Fibroblast of villous mesenchyme (primary cell): ENCODE measurements at places on chromosomes 3 and 15. TPM values are rescaled to one million over a fixed set of nuclear protein-coding genes. Genes with fewer than 3 reads are reported as not detected.

DNAH12 gene
- under 0.01 TPM in 2 replicates for total RNA-seq

STAC gene
- 0.32 and 0.43 TPM in 2 replicates for total RNA-seq

USP3 gene
- total RNA-seq: 29.3 and 34.1 TPM in 2 replicates

CHRD gene
- total RNA-seq: 1.7 and 3.5 TPM in 2 replicates

GRCh38 chr3:128095222-128095703 is 28.3 kb downstream of the RUVBL1 start:
- DNase-seq: peak; percentile 86

- DNase-seq: no peak
These were observed 300.2 kb upstream of the SLCO3A1 start for GRCh38 chr15:91553196-91553854.

- DNase-seq: no peak
These were observed 28.9 kb downstream of the CDAN1 start for GRCh38 chr15:42707873-42708544.

DNA sequence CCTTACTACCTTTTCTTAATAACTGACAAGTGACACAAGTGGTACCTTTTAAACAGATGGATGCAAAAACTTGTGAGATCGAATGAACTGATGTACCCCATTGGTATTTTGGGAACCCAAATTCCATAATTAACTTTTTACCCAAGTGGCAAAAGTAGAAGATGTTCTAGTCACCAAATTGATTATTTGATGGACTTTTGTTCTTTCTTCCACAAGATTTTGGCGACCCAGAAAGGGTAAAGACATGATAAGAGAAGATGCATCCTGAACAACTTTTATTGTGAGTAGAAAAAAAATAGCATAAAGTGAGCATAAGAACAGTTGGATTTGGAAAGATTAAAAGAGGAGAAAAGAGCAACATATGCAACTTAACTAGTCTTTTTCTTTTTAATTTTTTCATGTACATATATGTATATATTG is 159.5 kb downstream of the TIGIT start:
- no peak for DNase-seq

GRCh38 chr3:53192608-53193007 is 31.6 kb downstream of the PRKCD start:
- DNase-seq: no peak

- DNase-seq: no peak
These were observed 47.3 kb downstream of the CRABP1 start for GRCh38 chr15:78387246-78388037.

- no peak for DNase-seq
These were observed 289.3 kb downstream of the CLSTN2 start for GRCh38 chr3:140224307-140224706.

GRCh38 chr3:43528498-43529099 is 93.2 kb downstream of the ANO10 start:
- DNase-seq: no peak

- no peak for DNase-seq
These were observed 6.0 kb downstream of the B3GNT5 start for GRCh38 chr3:183259087-183259486.

- peak; percentile 37 for DNase-seq
These were observed 64.6 kb downstream of the CYP11A1 start for GRCh38 chr15:74302821-74303359.

DNA sequence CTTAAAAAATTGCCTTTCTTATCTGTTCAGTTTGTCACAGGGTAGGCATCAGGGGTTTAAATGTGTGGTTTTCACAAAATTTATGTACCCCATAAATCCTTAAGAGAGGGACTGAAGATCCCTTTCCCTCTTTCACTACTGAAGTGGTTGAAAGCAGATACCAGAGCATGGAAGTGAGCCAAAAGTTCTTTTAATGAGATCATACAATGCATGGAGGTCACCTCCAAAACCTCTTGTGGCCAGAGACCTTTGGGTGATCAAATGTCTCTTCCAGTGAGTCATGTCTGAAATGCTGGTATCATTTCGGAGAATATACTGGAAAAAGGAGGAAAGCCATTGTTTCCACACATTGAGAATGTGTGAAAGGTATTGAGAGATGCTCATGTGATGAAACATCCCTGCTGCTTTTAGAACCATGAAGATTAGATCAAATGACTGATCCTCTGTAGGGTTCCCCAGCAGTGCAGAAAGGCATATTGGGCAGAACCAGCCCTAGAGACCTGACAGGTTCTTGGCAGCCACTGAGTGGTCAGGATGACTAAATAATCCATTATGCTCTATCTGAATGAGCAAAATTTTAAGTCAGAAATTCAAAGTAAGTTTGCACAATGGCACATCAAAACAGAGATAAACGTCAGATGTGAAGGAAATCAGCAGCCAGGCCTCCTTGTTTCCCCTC is 165.8 kb upstream of the SLC2A2 start:
- peak; percentile 79 for DNase-seq

DNA sequence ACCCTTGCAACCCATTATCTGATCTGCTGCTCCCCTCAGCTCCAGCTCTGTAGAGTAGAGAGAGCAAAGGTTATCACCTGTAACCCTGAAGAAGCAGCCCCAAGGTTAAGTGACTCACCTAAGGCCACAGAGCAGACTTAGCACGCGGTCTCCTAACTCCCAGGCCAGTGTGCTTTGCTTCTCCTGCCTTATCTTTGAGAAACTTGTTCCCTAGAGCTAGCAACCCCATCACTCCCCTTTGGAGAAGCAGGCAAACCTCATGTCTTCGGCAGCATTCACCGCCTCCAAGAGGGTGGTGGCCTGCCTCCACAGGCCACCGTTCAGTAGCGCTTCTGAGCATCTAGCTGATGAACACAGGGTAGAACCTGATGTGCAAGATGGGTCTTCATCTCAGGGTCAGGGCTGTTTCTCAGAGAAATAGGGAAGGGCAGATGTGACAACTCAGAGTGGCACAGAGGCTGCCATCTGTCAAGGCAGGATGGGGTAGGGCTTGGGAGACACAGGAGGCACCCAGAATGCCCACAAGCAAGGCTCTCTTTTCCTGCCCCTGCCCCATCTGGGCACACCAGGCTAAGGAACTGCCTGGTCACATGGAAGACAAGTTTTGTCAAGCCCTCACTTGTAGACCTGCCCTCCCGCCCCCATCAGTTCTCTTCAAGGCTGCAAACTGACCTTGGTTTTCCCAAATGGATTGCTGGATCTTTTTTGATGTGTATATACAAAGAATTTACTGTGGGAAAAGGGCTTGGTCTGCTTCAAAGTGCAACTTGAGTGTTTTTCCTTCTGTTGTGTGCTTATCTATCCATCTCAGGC is 34.9 kb upstream of the CLK3 start:
- no peak for DNase-seq

DNA sequence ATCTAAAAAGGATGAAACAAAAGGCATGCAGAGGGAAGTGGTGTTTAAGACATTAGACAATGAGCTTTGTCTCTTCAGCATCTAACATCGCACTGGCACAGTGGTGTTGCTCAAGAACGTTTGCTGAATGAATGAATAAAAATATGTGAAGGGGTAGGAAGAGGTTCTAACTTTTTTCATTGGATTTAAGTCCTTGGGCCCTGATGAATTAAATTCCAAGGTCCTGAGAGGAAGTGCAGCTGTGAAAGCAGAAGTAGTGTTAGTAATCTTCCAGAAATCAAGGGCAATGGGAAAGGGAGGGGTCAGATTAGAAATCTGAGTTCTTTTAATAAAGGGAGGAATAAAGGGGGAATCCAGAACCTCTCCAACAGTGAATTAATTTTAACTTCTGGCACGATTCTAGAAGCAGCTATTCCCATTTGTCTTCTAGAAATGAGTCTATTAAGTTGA is 29.6 kb downstream of the TLNRD1 start:
- no peak for DNase-seq

DNA sequence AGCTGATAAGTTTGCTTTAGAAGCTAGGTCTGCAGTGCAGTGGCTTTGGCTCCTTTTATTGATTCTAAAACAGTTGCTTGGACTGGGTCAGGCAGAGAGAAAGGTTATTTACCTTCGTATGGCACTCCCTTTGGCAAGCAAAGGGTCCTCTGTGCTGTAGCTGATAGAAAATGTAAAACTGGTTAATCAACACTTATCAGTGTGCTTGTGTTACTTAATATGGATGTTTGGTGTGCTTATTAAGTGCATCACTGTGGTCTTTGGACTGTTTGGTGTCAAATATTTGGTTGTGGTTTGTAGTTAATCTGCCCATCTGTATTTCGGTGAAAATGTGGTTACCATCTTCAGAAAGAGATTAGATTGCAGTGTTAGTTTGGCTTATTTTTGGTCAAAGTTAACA is 16.0 kb downstream of the UBE2E2 start:
- no peak for DNase-seq

GRCh38 chr3:155550391-155550790 is 194.5 kb downstream of the PLCH1 start:
- DNase-seq: no peak

DNA sequence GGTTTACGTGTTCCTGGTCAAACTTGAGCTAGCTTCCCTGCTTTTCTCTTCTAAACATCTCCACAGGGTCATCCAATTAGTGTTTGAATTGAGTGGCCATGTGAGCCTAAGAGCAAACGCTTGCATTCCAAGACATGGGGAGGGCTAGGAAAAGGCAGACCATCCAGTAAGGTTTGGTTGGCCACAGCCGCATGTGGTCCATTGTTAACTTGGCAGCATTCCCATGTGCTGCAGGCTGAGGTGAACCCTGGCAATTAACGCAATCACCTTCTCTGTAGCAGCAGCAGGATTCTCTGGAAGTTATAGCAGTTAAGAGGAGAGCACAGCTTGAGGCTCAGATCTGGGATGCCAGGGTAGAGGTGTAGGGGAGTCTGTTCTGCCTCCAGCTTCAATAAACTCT is 502.2 kb upstream of the LMCD1 start:
- DNase-seq: no peak

DNA sequence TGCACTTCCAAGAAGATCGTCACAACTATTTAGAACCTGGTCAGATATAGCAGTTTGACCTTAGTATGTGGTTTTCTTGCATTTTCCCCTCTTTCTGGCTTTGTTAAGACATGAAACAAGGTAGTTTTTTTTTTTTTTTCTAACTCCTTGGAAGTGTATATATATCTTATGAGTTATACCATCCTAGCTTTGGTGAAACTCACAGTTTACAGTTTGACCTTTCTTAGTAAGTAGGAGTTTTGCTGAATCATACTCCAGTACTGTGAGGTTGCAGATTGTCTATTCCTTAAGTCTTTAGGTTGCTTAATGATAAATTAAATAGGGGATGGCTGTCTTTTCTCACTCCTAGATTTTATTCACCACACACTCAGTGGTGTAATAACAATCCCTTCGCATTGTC is 325.0 kb downstream of the RBMS3 start:
- DNase-seq: peak; percentile 86

GRCh38 chr15:91572110-91572509 is 281.4 kb upstream of the SLCO3A1 start:
- DNase-seq: peak; percentile 77

DNA sequence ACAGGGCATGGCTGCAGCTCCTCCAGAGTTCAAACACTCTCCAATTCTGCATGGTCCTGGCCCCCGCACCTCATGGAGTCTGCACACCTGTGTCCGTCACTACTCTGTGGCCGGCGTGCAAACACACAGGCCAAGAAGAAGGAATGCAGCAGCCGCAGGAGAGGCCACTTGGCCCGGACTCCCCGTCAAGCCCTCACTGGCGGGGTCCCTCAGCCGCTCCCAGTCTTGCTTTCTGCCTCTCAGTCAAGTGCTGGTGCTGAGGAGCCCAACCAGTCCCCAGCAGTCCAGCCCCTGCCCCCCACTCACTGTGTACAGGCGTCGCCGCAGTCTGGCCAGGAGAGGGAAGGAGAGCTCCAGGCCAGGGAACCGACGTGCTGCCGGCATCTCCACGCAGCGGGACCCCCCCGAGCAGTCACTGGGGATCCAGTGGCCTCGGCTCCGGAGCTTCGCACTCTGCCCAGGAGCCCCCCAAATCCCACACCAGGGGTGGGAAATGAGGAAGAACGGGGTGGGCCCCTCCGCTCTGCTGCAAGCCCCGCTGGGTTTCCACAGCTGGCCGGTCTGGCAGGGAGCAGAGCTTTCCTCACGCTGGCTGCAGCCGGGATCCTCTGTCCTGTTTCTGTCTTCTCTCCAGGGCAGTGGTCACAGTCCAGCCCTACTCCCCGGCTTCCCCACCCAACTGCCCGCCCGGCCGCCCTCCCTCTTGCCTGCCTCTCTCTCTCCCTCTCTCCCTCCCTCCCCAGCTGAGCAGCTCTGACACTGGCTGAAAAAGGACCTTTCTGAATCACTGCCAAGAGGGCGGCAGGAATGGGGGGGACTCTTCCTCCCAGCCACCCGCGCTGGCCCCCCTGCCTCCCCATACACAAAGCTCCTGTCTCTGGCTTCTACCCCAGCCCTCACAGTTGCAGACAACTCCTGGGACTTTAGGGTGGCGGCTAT is 16.0 kb downstream of the TNK2 start:
- peak; percentile 68 for DNase-seq
